ENCODE measurements at places on chromosomes 3 and 15. TPM values are rescaled to one million over a fixed set of nuclear protein-coding genes. Genes with fewer than 3 reads are reported as not detected.

GRCh38 chr3:149151843-149152242 lies 22.4 kb downstream of the HPS3 start:
- DNase-seq: no peak

- DNase-seq: no peak
Measured at GRCh38 chr15:79017953-79018352, 72.6 kb downstream of the RASGRF1 start.

DNA sequence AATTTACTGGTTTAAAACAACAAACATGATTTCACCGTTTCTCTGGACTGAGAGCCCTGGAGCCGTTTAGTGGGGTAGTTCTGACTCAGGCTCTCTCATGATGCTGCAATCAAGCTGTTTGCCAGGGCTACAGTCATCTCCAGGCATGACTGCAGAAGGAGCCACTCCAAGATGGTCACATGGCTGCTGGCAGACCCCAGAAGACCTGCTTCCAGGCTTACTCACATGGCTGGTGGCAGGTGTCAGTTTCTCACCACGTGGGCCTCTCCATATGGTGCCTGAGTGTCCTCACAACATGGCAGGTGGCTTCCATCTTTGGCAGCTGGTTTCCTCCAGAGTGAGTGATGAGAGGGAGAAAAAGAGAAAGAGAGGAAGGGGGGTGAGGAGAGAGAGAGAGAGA lies 378.3 kb upstream of the RGMA start:
- no peak for DNase-seq

GRCh38 chr15:33067456-33067855 lies 127.1 kb downstream of the FMN1 start:
- no peak for DNase-seq

DNA sequence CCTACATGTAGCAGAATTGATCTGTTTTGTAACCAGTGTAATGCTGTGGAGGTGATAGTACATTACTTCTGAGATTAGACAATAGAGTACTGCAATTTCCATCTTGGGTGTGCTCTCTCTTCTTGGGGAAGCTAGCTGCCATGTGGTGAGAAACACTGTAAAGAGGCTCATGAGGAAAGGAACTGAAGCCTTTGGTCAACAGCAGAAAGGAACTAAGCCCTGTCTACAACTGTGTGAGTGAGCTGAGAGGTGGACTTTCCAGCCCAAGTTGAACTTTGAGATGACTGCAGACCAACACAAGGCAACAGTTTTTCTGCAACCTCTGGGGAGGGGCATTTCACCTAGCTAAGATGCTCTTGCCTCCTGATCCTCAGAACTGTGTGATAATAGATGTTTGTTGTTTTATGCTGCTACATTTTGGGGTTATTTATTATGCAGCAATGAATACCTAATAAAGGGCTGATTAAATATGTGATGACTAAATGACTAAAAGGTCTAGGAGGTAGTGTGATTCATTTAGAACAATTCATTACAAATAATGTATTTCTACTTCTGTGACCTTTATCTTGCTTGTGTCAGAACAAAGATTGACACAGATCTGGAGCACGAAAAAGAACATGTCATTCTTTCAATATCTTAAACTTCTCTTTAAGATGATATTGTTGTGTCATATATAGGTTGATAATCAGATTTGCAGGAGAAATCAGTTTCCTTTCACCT lies 121.6 kb upstream of the THRB start:
- no peak for DNase-seq

GRCh38 chr3:134313847-134314587 lies 60.2 kb downstream of the AMOTL2 start:
- DNase-seq: no peak

GRCh38 chr15:41988896-41989572 lies 16.7 kb upstream of the EHD4 start:
- no peak for DNase-seq

- no peak for DNase-seq
Measured at GRCh38 chr3:178404961-178405360, 131.3 kb upstream of the KCNMB2 start.

GRCh38 chr3:12312010-12312409 lies 23.1 kb downstream of the PPARG start:
- DNase-seq: no peak

DNA sequence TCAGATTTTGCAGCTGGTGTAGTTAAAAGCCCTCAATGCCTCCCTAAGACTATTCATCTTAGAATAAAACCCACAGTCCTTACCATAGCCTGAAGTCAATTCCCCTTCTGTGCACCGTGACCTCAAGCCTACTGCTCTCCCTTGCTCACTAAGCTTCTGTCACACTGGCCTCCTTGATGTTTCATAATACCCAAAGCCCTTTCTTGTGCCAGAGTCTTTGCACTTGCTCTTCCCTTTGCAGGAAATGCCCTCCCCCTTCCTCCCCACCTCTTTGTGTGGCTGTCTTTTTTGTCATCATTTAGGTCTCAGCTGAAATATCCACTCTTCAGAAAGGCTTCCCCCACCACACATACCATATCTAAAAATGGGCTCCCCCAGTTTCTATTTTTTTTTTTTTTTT lies 4.2 kb upstream of the PLEKHO2 start:
- DNase-seq: no peak

GRCh38 chr3:11001020-11001657 lies 8.6 kb downstream of the SLC6A1 start:
- DNase-seq: no peak

DNA sequence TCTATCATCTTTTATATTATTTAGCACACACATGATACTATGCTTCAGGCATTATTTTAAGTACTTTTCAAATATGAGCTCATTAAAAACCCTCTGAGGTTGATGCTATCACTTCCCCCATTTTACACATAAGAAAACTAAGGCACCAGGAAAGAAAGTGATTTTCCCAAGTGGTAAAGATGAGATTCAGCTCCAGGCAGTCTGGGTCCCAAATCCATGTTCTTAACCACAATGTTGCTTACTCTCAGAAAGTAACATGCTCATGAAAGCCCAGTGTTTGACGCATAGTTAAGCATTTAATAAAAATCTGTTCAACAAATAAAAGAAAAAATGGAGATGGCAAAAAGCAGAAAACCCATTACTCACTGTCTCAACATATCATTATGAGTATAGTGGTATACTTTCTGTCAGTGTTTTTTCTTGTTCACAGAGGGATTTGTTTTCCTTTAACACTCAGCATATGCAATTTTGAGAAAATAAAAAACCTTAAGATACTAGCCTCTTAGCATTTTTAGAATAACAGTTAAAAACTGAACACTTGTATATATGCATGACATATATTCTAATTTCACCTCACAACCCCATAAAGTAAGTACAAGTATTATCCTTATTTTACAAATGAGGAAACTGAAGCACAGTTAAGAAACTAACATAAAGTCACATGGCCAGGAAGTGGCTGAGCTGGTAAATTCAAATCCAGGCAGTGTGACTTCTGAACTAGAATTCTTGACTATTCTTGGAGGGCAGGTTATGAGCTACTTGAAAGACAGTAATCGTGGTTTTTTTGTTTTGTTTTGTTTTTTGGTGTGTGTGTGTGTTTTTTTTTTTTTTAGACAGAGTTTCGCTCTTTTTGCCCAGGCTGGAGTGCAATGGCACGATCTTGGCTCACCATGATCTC lies 10.4 kb downstream of the PEAK1 start:
- no peak for DNase-seq

- DNase-seq: no peak
Measured at GRCh38 chr15:41995476-41995855, 23.1 kb upstream of the EHD4 start.

- DNase-seq: no peak
Measured at GRCh38 chr3:188435266-188435665, 281.3 kb downstream of the LPP start.

DNA sequence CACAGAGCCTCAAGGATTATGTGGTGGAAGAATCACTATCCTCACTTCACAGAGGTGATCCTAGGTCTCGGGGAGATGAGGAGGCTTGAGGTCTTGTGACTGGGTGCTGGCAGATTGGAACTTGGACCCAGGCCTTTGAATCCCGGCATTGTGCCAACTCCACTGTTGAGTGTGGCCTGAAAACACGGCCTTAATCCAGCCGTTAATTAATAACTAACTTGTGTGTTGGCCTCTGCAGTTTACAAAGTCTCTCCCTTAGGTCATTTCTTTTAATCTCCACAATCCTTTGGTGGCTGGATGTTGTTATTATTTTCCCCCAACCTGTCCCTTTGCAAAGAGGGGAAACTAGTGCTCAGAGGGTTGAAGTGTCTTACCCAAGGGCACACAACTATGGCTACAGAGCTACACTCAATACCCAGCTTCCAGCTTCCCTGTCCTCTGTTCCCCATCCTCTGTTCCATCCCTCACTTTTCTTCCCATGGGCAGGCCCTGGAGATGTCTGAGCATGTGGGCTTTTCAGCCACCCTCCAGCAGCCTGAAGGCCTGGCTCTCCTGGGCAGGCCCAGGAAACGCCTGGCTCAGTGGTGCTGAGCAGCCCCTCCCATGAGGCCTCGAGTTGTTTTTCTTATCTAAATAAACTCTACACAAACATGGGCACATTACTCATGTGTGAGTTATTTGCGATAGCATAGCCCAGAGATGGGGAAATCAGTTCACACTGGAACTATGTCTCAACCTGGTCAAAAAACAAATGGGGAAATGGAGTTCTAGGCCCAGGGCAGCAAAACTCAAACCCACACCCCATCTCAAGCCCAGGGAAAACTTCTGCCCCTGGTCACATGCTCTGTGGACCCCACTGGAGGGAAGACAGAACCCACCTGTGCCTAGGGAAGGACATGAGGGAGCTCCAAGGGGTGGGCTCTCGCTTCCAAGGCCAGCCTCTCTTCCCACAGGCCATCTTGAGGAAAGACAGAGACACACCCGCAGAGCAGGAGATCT lies 16.8 kb upstream of the SMAD3 start:
- no peak for DNase-seq

Gene KIF15
- 17.0 TPM for total RNA-seq

Gene LYZL4
- total RNA-seq: not detected

Gene FETUB
- not detected for total RNA-seq

Gene TTLL13
- total RNA-seq: 0.69 TPM

Gene LIPC
- 5.9 TPM for total RNA-seq

Gene SLC9C1
- total RNA-seq: 1.5 TPM

Gene SLC2A2
- total RNA-seq: 1.5 TPM

Gene CCDC191
- 15.6 TPM for total RNA-seq

Gene DPPA2
- total RNA-seq: 0.69 TPM

Gene TF
- total RNA-seq: 3.8 TPM

Gene FBXO40
- total RNA-seq: not detected

Gene GOLGA8S
- total RNA-seq: 0.81 TPM

Data from progenitor cell of endocrine pancreas (in vitro differentiated cells).